NCI-H345 (cell line): ENCODE measurements at places on chromosomes 1 and 21.

DNA sequence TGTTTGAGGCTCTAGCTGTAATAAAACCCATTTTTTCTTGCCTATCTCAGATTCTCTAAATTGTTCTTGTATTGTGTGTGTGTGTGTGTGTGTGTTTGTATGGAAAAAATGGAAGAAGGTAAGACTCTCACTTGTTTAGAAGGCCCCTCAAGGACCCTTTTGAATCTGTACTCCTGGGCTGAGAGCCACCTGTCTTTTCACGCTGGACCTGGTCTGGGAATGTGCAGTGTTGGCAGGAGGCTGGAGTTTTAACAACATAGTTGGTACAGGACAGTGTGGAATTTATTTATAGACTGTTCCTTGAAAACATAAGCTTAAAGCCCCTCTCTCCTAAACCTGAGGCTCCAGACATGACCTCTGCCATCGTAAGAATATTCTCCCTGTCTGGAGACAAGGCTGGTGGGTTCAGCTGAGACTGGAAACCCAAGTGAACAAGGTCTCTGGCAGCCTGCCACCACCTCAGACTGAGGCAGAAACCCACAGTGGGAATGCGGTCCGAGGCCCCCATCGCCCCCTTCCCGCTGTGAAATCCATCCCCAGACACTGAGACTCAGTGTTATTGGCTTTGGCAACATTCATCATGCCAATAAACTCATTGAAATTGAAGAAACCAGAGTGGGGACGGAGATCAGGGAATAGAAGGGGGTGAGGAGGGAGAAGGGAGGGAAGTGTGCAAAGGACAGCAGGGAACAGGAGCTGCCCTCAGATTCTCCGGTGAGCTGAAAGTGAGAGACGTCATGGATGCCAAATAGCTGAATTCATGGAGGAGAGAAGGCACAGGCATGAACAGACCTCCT lies 24.6 kb upstream of the PLXNA2 start:
- no peak for DNase-seq

DNA sequence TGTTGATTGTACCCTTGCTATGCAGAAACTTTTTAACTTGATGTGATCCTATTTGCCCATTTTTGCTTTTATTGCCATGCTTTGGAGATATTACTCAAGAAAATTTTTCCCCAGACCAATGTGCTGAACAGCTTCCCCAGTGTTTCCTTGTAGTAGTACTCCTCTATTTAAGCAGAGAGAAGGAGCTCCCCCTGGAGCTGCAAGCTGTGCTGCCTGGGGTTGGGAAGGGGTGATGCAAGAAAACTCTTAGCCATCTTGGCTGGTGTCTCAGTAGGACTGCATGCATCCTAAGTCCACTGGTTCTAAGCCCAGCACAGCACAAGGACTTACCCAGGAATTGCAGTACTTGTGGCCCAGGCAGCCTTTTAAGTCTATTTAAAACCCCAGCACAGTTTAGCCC lies 121.6 kb downstream of the NTMT2 start:
- no peak for DNase-seq

- no peak for DNase-seq
Measured at GRCh38 chr1:240468656-240469055, 143.3 kb downstream of the GREM2 start.

DNA sequence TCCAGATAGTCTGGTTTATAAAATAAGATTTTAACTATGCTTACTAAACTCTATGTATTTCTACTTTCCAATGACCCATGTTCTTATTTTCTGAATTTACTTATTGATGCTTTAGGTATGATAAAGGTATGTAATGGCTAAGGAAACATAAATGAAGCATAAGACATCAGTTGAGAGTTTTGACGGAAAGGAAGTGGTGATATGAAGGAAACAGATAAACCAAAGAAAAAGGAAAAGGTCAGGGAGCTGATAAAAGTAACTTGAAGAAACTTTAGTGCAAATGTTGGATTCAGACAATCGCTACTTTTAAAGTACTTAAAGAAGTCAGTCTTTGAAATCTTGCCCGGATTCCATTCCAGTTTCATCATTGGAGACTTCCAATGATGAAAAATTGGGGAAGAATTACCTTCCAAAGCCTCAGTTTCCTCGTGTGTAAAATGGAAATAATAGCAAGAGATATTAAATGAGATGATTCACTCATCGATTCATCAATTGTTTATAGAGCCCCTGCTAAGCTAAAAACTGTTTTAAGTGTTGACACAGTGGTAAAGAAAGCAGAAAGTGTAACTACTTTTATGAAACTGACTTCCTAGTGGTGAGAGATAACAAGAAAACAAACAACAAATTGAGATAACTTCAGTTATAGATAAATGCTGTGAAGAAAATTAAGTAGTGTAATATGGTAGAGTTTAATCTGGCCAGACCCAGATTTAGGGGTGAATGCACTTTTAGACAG lies 10.6 kb downstream of the PTPRC start:
- DNase-seq: no peak
